AG10803 (cell line): ENCODE measurements at places on chromosomes 5 and 9.
A peak's percentile ranks its signal among the peaks of the same experiment; 100 is the strongest.

- DNase-seq = no peak
These were observed 2074.5 kb downstream of the MAT2B start for GRCh38 chr5:165579911-165580310.

DNA sequence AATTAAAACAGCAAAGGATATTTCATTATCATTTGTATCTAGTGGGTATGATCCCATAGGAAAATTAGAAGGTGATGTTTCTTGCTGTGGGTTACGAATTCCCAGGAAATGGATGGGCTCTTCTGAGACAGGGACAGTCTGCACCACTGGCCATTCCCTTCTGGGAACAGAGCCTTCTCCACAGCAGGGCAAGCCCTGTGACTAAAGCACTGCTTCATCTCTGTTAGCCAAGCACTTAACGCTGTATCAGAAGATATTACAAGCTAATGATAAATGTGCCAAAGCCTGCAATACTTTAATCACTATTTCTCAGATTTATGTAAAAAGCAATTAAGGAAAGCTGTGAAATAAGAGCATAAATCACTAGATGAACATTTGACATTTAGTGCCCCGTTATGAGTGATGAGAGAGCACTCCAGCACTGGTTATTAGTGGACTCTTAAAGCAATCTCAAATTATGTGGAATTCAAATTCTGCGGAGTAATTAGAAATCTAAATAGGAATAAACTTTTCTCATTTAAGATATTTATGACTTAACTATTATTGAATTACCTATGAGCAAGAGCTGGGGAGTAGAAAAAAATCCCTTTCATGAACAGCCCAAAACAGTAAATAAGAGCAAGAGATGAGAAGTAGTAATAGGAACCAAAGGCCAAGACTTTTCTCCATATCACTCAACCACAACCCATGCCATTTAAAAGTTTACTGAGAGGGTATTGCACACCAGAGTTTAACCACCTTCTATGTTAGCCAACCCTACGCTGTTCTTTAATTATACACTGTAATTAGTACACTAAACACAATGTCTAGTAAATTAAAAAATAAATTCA, 49.2 kb downstream of the FAM240B start:
- no peak for DNase-seq

- no peak for DNase-seq
These were observed 165.3 kb downstream of the ERCC6L2 start for GRCh38 chr9:96040591-96041461.

DNA sequence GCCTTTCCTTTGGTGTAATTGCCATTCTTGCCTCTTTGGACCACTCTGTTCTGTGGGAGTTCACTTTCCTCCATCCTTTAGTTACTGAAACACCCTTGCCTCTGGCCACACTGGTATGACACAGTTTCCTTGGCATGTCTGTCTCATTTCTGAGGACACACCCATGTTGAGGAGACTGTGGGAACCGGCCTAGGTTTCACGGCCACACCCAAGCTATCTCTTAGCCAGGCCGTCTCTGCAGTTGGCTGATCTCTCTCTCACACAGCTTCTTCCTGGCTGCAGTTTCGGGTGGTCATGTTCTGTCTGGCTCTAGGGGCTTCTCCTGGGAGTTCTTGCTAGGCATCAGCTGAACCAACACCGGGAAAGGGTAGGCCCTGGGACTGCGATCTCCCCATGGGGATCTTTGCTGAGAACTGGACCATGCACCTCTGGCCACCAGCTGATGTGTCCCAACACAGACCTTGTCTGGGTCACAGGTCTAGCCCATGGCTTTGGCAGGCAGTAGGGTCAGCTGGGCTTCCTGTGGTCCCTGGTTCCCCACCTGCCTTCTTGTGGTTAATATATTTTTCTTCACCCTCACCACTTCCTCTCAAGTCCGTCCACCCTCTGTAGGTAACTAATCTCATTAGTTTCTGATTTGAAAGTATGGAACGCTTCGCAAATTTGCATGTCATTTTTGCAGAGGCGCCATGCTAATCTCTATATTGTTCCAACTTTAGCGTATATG, 24.9 kb downstream of the ARHGEF37 start:
- peak; percentile 90 for DNase-seq

DNA sequence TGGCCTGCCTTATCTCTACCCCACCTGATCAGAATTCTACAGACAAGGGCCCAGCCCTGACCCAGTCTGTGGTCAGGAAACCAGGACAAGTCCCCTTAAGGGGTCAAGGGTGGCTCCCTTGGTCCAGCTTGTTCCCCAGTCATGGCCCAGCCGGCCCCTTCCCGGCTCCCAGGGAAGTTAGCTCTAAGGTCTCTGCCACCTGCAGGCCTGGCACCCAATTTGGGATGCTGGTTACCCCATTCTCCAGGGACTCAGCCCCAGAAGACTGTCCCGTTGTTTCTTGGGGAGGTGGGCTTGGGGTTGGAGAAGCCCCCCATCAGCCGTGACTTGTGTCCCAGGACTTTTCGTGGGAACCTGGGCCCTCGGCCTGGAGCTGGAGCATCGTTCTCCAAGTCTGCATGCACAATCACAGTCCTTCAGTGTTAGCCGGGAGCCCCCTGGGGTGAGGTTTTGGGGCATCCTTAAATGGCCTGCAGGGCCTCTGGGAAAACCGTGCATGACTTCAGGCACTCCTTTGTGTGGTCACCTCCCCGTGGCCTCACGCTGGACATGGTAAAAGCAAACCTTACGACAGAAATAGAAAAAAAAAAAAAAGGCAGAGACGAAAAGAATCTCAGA, 150.8 kb upstream of the PHYKPL start:
- DNase-seq = no peak

DNA sequence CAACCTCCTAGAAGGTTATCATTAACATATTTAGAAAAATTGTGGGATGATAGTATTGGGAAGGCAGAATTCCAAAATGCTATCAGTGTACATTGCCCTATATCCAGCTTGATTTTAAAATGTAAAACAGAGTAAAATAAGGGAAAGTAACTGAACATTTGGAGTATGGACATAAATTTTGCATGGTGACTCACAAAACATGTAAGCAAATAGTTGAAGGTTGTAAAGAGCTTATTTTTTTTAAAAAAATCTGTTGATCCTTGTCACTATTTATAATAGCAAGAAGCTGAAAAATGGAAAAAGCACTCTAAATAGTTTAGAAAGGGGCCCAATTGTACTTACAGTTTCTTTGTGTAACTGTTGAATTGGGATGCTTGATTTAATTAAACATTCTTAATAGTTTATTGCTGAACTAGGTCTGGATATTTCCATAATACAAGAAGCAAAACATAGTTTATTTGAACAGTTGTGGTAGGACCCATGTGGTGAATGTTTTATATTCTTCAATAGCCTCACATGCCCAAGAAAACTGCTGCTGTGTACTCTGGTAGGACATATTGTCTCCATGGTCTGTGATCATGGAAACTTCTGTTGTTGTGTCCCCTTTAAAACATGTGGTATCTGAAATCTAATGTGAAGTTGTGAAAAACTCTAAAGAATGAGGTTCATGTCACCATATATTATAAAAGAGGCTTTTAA, 82.4 kb downstream of the NNT start:
- DNase-seq = peak; percentile 40

- DNase-seq = no peak
These were observed 3.4 kb downstream of the BTNL9 start for GRCh38 chr5:181043285-181044092.

DNA sequence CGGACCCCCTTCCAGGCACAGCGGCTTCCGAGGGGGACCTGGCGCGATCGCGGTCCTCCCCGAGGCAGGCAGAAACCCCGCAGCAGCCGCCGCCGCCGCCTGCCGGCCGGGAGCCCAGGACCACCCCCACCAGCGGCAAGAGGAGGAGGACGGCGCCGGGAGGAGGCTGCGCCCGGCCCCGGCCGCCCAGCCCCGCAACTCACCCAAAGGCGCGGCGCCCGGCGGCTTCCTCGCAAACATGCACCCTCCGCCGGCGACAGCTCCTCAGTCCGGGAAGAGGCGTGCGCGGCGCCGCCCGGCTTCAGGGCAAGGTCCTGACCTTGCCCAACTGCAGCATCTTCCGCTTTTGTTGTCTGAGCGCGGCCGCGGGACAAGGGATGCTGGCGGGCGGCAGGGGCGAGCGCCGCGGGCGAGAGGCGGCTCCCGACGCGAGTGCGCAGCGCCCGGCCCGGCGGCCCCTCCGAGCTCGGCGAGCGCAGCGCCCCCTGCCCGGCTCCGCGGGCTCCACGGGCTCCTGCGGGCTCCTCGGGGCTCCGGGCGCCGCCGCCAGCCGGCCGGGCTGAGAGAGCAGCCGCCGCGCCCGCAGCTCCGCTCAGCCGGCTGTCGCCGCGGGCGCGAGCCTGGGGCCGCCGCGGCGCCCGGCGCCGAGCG, 507 bp downstream of the CTNND2 start:
- DNase-seq = no peak

DNA sequence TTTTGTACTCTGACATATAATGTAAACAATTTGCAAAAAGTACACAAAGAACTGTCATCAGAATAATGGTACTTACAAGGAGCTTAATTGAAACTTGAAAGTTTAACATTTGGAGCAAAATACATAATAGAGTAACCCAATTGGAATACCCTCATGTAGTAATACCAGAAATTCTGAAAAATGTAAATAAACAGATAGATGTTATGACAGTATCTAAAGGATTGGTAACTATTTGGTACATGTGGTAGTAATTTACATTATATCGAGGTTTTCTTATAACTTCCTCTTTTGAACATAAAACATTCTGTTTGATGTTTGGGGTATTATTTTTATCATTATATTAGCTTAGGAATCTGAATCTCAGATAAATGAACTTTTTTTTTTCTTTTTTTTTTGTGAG, 211.7 kb upstream of the ELL2 start:
- no peak for DNase-seq

DNA sequence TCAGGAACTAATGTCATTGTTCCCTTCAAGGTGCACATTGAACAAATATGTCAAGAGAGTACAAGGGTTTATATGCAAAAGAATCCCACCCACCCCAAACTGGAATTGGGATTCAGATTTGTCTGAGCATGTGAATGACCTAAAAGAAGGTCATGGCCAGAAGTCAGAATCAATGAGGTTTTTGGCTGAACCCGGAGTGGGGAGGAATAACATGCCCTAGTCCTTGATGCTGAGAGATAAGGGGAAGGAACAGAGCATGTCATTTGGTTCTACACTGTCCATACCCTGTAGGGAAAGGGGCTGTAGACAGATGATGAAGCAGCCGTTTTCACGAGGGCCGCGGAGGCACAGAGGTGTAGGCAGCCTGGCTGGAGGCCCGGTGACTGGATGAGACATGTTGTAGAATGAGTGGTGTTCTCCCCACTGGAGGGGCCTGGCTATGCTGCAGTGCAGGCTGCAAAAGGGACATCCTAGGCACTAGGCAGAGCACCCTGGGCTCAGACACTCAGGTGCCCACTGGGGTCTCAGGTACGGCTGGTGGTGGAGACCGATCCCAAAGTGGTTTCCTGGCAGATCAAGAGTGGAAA, 65.9 kb downstream of the ZFAND5 start:
- no peak for DNase-seq

- DNase-seq = no peak
These were observed 360.6 kb upstream of the PRR16 start for GRCh38 chr5:120103495-120103894.

DNA sequence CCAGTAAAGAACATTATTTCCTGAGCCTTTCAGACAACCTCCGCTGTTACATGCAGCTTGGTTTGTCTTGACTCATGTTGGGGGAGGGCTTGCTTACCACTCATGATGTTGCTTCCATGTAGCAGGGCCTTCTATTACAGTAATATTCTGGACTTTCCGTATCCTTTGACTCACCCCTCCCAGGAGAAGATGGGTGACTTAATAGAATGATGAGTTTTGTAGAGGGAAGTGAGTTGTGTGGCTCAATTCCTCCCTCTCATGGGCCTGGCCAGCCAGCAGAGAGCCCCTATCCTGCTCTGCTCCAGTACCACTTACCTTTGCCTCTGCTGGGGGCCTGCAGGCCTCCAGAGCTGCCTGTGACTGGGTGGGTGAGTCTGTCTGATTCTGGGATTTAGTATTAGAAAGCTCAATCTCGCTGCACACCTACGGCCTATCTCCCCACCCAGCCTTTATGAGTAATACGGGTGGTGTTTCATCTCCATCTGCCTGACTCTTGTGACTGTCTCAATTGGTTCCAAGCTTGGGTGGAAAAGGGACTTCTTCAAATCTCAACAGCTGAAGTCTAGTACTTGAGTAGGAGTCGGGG, 52.6 kb upstream of the KLF9 start:
- DNase-seq = peak; percentile 79

- no peak for DNase-seq
These were observed 133.2 kb downstream of the ERCC6L2 start for GRCh38 chr9:96008502-96009222.

DNA sequence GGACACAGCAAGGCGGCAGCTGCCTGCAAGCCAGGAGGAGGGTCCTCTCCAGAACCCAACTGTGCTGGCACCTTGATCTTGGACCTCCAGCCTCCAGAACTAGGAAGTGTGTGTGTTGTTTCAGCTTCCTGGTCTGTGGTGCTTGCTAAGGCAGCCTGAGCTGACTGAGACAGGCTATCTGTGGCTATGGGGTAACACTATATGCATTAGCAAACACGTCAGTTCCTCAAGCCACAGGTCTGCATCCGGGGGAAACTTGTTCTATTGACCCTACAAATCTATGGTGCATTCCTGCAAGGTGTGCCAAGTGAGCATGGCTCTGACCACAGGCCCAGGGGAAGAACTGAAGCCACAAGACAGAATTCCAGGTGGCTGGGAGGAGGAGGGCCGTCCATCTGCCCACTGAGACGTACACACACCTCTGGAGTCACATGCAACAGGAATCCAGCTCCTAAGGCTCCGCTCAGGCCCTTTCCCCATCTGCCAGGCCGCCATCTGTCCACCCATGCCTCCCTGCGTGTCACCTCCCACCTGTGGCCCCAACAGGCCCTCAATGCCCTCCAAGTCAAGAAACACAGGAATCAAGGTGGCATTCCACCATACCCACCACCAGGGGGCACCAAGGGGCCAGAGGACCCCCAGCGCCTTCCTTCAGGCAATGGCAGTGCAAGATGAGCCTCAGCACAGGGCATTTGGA, 174.9 kb downstream of the ROR2 start:
- peak; percentile 47 for DNase-seq

DNA sequence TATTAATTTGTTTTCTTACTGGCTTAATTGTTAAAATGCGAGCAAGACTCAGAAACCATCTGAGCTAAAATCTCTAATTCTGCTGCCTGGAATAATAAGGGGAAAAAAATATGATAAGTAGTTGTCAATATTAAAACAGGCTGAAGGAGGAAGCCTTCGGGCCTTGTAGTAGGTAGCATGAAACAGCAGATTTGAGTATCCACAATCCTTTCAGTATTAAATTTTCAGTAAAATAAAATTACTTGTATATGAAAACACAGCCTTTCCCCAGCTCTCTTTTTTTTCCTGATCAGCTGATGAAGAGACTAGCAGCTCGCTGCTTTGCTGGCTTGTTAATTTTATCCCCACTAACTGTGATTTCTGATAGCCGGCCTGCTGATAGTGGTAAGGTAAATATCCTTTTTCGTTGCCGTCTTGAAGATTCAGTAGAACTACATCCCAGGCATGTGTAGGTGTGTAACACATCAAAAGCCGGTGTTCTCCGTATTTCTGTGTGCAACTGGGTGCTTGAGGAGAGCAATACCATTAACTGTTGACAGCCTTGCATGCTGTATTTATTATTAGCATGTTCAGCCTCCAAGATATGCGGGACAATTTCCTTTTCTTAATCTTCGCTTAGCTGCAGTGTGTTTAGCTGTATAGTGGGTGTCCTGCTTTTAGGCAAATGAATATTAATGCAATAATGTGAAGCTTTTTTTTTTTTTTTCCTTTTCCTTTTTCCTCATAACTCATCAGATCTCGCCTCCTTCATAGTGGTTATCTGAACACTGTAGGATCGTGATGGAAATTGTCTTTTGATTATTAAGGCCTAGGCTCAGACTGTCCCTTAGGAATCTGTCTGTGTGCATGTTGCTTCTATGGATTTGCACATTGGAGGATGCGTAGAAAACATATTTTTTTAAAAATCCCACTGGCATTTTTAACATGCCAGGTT, 144.6 kb downstream of the SMARCA2 start:
- peak; percentile 13 for DNase-seq
